ENCODE measurements at places on chromosomes 4 and X. TPM values are rescaled to one million over a fixed set of nuclear protein-coding genes. Genes with fewer than 3 reads are reported as not detected.

Gene GSPT2
- total RNA-seq: 7.3 TPM

Gene ENAM
- total RNA-seq: not detected

Gene NHSL2
- 0.39 TPM for total RNA-seq

Gene PLAC8
- 23.0 TPM for total RNA-seq
